ENCODE measurements at places on chromosomes 7 and 10.

- no peak for DNase-seq
Measured at GRCh38 chr7:28964056-28964455, 5.9 kb upstream of the TRIL start.

DNA sequence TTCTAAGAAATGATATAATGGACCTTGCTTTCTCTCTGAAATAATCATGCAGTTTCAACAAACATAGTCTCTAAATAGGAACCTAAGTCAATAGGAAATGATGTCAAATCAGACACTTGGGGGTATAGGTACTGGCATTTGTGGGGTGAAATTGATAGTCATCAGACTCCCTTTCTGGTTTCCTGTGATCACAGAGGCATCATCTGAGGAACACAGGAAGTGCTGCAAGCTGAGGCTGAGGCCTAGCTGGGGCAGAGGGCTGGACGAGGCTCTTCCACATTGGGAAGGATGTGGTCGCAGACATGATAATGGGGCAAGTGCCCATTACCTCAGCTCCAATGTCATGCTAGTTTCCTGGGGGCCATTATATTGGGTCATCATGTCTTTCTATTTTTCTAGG is 33.5 kb upstream of the TARP start:
- no peak for DNase-seq

GRCh38 chr10:22477334-22478287 is 132.3 kb downstream of the SPAG6 start:
- DNase-seq = no peak

GRCh38 chr10:121438333-121438732 is 159.9 kb downstream of the FGFR2 start:
- no peak for DNase-seq

DNA sequence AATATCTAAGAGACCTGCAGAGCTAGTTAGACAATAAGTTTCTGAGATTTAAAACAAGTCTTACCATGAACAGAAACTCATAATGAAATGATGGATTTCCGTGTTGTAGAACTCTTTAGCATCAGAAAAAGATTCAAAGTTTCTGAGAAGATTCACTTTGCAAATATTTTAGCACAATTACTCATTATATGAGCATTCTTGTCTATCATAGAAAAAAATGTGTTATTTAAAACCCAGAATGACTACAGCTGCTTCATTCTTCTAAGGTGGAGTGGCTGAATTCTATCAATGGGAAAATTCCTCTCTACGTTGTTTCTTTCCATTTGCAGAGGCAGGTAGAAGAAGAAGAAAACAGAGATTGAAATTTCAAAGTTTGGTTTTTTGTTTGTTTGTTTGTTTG is 21.0 kb upstream of the RALA start:
- no peak for DNase-seq

- no peak for DNase-seq
Measured at GRCh38 chr7:41612386-41612785, 90.5 kb downstream of the INHBA start.

- DNase-seq = no peak
Measured at GRCh38 chr7:21076054-21076453, 289.4 kb upstream of the SP8 start.

DNA sequence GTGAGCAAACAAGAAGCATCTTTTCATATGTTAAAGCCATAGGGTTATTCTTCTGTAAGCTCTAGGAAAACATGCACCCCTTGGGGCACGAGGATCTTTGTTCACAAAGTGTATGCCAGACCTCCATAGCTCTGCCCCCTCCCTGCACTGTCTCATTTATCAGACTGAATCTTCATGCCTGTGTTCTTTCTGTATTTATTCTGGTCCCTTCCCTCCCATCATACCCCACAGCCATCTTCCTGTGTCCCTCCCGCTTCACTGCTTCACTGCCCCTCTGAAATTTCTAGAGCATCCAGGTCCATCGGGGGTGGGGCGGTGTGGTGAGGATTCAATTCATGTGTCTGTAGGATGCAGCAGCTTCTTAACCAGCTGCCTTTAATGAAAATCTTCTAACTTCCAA is 7.5 kb downstream of the EPHB6 start:
- no peak for DNase-seq

- no peak for DNase-seq
Measured at GRCh38 chr10:45058992-45059561, 58.4 kb downstream of the ZNF22 start.

GRCh38 chr7:124690840-124691239 is 74.8 kb downstream of the GPR37 start:
- no peak for DNase-seq

GRCh38 chr7:86889501-86889900 is 170.0 kb downstream of the ELAPOR2 start:
- DNase-seq = no peak

DNA sequence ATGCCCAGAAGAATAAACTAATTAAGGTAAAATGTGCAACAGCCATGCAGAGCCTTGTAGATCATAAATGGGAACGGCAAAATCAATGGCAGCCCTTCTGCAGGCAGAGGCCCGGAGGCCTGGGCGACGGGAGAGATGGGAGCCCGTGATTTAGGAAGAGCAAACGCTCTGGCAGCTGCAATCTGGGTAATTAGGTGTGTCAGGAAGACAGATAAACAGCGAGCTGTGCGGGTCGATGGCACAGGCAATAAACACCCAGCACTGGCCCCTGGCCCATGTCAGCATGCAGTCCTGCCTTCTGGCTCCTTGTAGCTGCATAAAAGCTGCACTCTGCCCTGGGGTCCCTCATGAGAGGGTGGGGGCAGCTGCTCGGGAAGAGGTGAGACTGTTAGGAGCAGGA is 78.0 kb downstream of the GOLGA7B start:
- no peak for DNase-seq

GRCh38 chr10:53744746-53745145 is 972.2 kb upstream of the MBL2 start:
- no peak for DNase-seq

DNA sequence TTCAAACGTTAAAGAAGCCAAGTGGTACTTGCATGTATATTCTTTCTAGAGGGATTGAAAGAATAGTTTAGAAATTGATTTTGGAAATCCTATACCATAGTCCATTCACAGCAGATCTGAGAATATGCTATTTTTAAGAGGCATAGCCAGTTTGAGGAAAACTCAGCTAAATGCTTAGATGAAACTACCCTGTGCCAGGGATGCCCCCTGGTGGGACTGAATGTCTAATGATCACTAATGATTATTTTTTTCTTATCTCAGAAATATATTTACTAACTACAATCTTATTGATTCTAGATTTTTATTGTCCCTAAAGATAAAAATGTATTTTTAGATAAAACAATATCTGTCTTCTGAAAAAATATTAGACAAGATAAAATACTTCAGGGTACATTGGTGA is 844.9 kb upstream of the PHF14 start:
- no peak for DNase-seq

DNA sequence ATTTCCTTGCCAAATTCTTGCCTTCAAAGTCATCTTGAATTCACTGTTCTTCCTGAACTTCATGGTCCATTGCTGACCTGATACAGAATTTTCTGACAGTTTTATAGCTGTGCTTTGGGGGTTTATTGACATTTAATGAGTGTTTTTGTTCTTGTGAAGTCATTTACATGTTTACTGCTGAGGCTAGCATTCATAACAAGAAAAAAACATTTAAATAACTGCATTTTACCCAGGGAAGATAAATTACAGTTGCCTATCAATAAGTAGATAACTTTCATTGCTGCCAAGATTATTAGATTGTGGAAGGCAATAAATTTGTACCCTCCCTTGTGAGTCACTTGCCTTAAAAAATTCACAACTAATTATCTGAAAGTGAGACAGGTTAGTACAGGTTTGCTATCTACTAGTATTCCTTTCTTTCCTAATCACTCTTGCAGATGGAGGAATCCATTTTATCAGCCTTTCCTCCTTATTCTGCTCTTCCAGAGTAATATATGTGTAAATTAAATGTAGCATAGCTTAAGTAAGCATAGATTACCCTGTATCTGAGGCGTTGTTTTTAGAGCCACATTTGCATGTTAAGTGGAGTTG is 178.4 kb downstream of the EXOC4 start:
- no peak for DNase-seq

DNA sequence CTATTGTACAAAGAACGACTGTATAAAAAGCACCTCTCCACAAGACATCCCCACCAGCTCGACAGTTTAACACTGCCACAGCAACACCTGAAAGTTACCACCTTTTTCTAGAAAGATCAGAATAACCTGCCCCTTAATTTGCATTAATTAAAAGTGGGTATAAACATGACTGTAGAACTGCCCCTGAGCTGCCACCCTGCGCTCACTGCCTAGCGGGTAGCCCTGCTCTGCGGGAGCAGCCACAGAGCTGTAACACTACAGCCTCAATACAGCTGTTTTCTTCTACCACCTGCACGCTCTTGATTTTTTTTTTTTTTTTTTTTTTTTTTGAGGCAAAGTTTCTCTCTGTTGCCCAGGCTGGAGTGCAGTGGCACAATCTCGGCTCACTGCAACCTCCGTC is 140.9 kb downstream of the PARD3 start:
- DNase-seq = no peak

DNA sequence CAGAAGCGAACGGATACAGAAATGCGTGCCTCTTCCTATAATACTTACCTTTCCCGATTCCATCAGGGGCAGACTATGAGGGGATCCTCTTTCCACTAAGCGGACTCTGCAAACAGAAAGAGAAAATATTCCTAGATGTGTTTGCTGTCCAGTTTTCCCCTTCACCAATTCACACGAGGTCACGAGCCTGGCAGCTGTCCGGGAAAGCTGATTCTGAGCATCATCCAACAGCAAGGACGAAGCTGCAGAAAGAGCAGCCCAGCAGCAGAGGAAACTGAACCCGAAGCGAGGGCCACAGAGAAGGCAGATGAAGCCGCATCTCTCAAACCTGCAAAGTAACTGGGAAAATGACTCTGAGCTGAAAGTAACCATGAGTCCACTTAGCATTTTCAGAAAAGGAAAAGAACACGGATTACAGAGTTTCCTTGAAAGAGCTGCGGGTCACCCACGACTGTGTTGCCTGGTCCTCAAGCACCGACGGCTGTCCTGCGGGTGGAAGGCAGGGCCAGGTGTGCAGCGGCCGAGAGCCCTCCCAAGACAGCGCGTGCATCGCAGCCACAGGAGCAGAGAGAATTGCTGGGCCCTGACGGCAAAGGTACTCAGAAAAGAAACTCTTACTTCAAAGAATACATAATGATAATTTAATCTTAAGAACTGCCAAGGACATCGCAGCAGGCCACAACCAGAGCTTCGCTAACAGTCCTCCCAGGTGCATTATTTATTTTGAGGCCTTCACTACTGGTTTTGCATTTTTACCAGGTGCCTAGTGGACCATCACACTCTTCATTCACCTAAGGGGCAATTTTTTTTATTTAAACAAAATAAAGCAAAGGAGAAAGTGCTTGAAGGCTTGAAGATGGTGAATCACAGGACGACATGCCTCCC is 153.3 kb downstream of the ZMYND11 start:
- DNase-seq = no peak

DNA sequence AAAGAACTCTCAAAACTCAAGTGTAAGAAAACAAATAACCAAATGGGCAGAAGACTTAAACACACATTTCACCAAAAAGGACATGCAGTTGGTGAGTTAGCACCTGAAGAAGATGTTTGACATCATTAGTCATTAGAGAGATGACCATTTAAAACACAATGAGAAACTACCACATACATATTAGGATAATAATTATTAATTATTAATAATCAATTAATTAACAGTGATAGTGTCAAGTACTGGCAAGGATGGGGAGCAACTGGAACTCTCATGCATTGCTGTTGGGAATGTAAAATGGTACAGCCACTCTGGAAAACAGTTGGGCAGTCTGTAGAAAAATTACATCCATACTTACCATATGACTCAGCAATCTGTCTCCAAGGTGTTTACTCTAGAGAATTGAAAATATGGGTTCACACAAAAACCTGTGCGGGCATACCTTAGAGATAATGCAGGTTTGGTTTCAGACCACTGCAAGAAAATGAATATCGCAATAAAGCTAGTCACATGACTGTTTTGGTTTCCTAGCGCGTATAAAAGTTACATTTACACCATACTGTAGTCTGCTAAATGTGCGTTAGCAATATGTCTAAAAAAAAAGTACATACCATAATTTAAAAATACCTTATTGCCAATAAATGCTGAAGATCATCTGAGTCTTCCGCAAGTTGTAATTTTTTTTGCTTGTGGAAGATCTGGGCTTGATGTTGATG is 30.3 kb downstream of the ARID5B start:
- no peak for DNase-seq

GRCh38 chr10:88169037-88169319 is 305.6 kb downstream of the PTEN start:
- DNase-seq = no peak

- no peak for DNase-seq
Measured at GRCh38 chr7:133534816-133535215, 281.9 kb downstream of the EXOC4 start.

DNA sequence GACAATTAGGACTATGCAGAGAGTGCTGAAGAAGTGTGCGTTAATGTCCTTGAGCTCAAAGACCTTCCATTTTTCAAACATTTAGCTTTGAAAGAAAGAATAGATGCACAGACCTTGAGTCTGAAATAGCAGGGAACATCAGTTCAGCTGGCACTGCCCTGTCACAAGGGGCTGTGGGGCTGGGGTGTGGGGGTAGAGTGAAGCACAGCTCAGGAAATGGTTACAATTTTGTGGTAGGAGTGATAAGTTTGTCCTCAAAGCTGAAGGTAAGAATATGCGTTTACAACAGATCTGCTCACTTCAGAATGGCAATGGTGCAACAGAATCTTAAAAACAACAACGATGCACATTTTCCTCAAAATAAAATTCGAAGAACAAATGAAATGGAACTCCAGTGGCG is 33.6 kb downstream of the SMKR1 start:
- no peak for DNase-seq

- DNase-seq = no peak
Measured at GRCh38 chr10:102280397-102281101, 35.2 kb downstream of the GBF1 start.

DNA sequence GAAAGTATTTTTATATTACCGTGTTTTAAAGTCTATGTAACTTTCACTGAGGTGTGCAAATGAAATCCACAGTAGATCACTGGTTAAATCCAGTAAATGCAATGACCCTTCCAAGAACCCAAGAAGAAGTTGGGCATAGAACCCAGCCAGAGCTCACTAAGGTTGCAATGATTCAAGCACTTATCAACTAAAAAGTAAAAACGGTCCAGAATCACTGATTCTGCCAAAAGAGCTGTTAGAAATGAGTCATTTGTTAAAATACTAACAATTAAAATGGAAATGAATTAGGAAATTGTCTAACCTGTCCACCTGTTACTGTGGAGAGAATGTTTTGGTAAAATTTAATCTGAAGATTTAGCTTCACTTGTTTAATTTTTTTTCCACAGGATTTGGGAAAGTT is 74.4 kb downstream of the ANK3 start:
- no peak for DNase-seq
